ENCODE measurements at places on chromosomes 5 and 9.

GRCh38 chr5:16975950-16976624 lies 40.0 kb upstream of the MYO10 start:
- peak; percentile 69 for DNase-seq

GRCh38 chr9:81088341-81088740 lies 601.0 kb downstream of the TLE1 start:
- DNase-seq: no peak

DNA sequence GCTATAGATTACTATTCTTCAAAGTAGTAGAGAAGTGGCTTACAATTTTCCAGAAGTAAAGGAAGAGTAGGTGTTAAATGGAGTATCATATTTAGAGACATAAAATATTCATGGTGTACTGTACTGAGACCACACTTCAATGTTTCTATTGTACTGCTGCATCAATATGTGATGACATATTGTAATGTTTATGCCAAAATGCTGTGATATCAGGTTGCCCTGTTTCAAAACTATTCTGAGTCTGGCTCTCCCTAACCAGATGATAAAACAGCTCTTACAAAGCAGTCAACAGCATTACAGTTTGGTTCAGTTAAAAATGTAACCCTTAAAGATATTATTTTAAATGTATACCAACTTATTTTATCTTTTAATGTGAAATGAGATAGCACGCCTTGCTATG lies 30.8 kb upstream of the ACOT12 start:
- DNase-seq: no peak

DNA sequence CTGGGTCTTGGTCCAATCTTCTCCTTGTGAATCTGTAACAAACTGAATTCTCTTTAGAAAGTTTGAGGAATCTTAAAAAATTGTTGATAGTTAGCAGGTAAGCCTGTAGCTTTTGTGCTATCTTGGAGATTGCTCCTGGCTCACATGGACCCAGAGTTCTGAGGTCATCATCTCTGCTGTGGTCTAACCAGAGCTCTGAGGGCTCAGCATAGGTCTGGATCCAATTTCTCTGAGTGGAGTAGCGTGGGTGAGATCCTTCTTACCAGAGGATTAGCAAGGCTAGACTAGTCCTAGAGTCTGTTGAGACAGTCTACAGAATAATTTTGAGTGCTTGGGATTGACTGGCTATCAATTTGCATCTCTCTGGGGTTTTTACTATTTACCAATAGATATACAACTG lies 60.5 kb upstream of the IL6ST start:
- DNase-seq: peak; percentile 29

- no peak for DNase-seq
These were observed 59.9 kb downstream of the NSUN2 start for GRCh38 chr5:6572825-6573380.

DNA sequence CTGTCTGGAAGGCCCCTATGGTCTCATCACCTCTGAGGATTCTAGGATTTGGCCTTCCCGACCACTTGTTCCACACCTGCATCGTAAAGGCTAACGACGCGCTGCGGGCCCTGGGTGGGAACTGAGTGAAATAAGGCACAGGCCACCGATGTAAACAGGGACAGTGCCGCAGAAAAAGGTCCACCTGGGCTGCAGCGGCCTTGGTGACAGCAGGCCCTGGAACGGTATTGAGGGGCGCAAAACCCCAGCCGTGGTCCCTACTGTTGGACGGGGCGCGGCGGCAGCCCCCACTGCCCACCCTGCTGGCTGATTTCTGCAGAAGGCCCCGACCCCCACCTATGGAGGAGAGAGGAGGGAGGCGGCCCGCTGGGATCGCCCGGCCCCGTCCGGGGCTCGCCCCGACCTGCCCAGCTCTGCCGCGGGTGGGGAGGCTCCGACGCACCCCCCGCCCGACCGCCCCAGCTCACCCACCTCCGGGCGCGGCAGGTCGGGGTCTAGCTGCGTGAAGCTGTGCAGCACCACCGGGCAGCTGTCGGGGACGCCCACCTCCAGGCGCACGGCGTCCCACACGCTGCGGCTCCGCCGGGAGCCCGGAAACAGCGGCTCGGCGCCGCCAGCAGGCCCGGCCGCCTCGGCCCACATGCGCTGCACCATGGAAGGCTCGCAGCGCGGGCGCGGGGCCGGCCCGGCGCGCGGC lies 391 bp downstream of the RALGDS start:
- no peak for DNase-seq

Measured in fibroblast of skin of scalp (primary cell).